ENCODE measurements at places on chromosomes 5 and 9.
A peak's percentile ranks its signal among the peaks of the same experiment; 100 is the strongest.

- no peak for DNase-seq
These were observed 214.6 kb downstream of the PDE4D start for GRCh38 chr5:59678943-59679342.

DNA sequence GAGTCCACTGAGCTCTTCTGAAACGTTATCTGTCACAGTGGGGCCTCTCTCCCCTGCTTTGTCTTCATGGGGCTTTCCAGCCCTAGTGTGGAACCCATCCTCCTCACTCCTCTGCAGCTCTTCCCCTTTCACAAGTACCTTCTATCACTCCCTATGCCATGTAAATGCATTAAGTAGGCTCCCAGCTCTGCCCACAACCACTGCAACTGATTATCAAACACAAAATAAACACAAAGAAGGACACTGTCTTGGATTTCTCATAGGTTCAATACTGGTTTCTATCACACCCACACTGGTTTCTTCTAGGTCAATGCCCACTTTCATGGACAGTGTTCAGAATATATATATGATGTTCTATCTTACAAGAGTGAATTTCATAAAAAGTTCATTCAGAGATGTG is 139.4 kb downstream of the GNAQ start:
- DNase-seq = no peak

DNA sequence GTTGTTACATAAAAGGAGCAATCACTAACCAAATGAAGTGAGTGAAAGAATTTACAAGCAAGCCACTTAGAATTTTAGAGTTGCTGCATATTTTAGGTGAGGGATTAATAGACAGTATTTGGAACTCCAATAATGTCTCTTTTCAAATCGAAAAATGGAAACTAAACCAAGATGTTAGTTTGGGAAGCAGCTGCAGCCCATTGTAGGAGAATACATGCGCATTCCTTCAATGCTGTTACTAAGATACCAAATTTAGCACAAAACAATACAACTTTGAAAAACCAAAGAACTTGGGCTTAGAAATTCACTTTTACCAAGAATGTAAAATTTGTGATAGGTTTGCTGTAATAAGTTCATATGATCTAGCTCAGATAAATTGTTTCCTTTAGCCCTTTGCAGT is 411.8 kb upstream of the CDH6 start:
- DNase-seq = no peak

DNA sequence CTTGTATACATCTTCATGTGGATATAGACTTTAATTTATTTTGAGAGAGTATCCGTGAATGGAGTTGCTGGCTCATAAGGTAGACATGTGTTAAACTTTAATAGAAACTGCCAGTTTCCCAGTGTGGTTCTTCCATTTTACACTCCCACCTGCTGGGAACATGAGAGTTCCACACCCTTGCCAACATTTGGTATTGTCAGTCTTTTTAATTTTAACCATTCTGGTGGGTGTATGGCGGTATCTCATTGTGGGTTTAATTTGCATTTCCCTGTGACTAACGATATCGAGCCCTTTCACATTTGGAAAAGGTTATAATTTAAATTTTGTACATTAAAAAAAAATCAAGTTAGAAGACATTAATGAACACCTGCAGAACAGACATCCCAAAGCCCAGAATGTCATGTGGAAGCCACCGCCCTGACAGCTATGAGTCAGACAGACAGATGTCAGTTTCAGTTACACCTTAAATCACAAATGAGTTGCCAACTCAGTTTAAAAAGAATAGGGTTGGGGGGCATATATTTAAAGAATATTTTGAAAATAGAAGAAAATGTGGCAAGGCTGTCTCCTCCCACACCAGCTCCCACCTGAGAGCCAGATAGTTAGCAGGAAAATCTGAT is 36.9 kb downstream of the ANKRD33B start:
- no peak for DNase-seq

DNA sequence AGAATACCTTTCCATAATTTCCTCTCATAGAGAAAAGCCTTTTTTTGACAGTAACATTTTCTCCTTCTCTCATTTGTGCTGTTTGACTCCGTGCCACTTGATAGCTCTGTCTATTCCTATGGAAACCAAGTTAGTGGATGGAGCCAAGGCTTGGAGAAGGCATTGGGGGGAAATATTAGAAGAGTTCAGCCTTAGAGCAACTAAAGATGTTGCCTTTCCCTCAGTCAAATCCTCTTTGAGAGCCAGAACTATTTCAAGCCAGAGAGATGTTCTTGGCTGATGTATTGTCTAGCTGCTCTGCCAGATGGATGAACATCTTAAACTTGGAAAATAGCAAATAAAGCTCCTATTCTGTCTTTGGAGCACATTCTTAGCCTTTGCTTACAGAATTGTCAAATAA is 112.4 kb downstream of the INVS start:
- no peak for DNase-seq

GRCh38 chr5:108728566-108729241 is 19.0 kb upstream of the FER start:
- peak; percentile 19 for DNase-seq

DNA sequence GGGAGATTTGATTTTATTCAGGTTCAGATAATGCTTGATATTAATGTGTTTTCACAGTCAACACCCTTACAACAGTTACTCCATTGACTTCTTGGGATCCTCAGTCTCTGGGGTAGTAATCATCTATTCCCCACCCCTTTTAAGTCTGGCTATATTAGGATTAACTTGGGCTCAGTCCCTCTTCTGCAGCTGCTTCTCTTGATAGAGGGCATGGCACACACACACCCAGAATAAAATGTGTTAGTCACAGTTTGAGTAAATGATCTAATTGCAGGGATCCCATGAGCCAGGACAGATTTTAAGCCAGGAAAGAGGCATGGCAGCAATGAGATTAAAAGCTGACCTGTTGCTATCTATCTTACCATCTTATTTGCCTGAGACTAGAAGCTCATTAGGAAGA is 53.7 kb upstream of the VLDLR start:
- DNase-seq = no peak

DNA sequence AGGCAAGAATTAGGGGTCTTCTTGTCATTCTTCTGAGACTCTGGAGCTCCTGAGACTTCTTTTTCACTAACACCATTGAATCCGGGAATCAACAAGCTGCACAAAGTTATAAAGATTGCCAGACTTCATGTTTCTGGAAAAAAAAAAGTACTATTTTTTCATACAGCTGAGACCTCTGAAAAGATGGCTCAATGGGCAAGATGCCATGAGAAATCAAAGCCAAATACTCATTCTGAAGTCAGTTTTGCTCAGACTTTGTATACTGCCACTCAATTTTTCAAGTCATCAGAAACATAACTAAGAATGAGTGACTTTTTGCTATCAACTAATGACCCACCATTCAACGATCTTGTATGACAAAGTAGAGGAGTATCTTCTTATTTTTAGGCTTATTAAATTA is 512.0 kb downstream of the RAB3C start:
- DNase-seq = no peak

DNA sequence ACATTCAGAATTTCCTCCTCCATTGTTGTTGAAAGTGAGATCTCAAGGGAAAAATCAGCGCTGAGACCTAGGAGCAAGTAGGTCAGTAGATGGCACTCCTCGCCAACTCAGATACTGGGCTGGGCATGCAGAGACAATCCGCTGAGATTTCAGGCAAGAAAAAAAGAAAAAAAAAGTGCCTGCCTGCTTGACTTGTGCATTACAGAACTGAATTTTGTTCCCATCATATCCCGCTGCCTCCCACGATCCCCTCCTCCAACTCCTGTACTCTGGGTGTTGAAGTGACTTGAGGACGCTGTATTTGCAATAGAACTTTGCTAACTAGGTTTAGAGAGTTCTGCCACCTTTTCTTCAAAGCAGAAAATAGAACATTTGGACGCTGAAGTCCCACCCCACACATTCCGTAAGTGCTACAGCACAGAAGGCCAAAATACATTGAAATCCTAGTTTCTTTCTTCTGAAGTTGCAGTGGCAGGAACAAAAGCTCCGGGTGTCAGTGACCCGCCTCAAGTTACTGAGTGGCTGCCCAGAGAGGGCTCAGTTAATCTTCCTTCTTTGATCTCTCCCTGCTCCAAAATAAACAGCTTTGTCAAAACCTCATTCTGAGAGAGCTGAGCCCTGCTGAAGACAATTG is 265.8 kb downstream of the MLLT3 start:
- peak; percentile 70 for DNase-seq

DNA sequence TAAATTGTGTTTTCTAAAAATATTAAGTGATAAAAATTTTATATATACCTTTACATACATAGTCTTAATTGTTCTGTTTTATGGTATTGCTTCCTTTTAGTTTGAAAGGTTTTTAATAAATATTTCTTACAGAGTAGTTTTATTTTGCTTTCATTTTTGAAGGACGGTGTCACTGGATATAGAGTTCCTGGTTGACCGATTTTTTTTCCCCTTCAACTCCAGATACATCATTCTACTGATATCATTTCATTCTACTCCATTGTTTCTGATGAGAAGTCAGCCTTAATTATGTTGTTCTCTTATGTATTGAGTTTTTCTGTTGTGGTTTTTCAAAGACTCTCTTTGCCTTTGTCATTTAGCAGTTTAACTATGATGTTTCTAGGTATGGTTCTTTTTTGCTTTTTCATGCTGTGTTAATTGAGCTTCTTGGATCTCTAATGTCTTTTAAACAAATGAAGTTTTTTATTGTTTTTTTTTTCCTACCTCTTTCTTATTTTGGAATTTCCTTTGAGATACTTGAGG is 30.4 kb downstream of the MTREX start:
- no peak for DNase-seq

- DNase-seq = no peak
These were observed 178.7 kb downstream of the WDR70 start for GRCh38 chr5:37557734-37558293.

DNA sequence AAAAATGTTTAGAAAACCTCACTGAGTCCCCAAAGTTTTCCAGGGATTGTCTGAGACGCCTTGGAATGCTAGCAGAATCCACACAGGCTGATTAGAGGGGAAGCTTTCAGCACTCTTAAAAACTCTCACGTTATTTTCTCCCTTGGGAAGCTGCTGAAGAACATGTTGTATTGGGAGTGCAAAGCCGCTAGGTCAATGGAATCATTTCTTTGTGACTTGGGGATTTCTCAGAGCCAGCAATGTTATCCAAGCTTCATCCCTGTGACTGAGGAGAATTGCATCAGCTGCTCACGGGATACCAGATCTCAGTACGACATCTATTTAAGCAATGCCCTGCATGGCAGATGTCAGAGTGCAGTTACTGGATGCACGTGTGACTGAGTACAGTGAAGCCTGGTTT is 426.4 kb upstream of the MPDZ start:
- no peak for DNase-seq

GRCh38 chr5:64507264-64507605 is 1.4 kb downstream of the RGS7BP start:
- DNase-seq = no peak

DNA sequence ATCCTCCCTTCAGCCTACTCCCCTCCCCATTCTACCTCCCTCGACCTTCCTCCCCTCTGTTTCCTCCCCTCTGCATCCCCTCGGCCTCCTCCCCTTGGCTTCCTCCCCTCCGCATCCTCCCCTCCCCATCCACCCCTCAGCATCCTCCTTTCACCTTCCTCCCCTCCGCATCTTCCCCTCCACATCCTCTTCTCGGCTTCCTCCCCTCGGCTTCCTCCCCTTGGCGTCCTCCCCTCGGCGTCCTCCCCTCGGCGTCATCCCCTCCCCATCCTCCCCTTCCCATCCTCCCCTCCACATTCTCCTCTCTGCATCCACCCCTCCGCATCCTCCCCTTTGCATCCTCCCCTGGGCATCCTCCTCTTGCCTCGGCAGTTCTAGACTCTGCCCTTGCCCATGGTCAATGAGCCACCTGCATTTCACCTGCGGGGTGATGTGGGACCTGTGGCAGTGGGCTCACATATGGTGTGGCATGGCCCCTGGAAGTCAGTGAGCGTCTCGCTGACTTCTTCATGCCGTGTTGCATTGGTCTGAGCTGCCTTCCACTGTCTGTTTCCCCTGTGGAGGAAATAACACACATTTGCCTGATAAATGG is 113.0 kb downstream of the WNK2 start:
- no peak for DNase-seq

- no peak for DNase-seq
These were observed 69.7 kb downstream of the ZSWIM6 start for GRCh38 chr5:61401726-61402125.

DNA sequence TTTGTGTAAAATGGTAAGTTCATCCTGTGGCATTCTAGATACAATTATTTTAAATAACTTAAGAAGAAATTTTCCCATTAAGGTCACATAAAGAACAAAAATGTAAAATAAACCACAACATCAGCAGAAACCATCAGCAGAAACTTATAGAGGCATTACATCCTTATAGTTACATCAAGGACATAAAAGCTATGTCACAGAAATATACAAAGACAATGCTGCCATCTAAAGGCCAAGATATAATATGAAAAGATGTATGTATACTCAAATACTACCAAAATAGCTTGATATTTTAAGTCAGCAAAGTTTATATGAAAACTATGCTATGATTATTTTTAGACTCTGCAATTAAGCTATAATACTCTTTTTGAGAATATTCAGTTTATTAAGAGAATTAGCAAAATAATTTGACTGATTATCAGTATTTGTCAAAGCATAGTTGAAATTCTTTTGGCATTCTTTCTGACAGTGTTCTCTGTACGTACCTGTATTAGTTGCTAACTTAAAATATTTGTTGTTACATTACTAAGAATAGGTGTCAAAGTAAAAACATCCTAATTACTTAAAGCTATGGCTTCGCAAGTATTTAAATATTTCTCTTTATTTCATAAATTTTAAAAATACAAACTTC is 36.2 kb downstream of the FBXL17 start:
- no peak for DNase-seq

- no peak for DNase-seq
These were observed 562.8 kb upstream of the RIOK2 start for GRCh38 chr5:97745817-97746216.

GRCh38 chr5:4862500-4862899 is 277.6 kb upstream of the ADAMTS16 start:
- DNase-seq = no peak

Data from T-helper 1 cell (primary cell).